ENCODE measurements at places on chromosomes 5 and 9. TPM values are rescaled to one million over a fixed set of nuclear protein-coding genes. Genes with fewer than 3 reads are reported as not detected.

Gene CSF2
- 0.38 TPM for total RNA-seq

Gene LHX2
- 0.19 TPM for total RNA-seq

Gene ERAP2
- 4.8 TPM for total RNA-seq

Gene FAT2
- under 0.01 TPM for total RNA-seq

Gene OR1Q1
- total RNA-seq, result not detected

Gene PALM2AKAP2
- total RNA-seq, result 37.2 TPM

Gene GEMIN5
- 28.4 TPM for total RNA-seq

Gene TMOD1
- total RNA-seq, result 0.28 TPM

Gene SEMA6A
- 0.28 TPM for total RNA-seq

Gene SARDH
- total RNA-seq, result 9.6 TPM

Gene VCAN
- 281 TPM for total RNA-seq

Gene SLC25A48
- total RNA-seq, result not detected

Gene CTNND2
- total RNA-seq, result not detected
